ENCODE measurements at places on chromosomes 2 and 18. TPM values are rescaled to one million over a fixed set of nuclear protein-coding genes. Genes with fewer than 3 reads are reported as not detected.

SH3BP4 gene
- 36.5 TPM for total RNA-seq

VAMP8 gene
- total RNA-seq: 64.0 TPM

UGT1A4 gene
- total RNA-seq: not detected

GRP gene
- 40.8 TPM for total RNA-seq

DSG2 gene
- 28.0 TPM for total RNA-seq

STPG4 gene
- 0.28 TPM for total RNA-seq
